ENCODE measurements at places on chromosomes 2 and 18. TPM values are rescaled to one million over a fixed set of nuclear protein-coding genes. Genes with fewer than 3 reads are reported as not detected.

IL36B gene
- not detected for total RNA-seq

SIX3 gene
- total RNA-seq, result not detected

DNA sequence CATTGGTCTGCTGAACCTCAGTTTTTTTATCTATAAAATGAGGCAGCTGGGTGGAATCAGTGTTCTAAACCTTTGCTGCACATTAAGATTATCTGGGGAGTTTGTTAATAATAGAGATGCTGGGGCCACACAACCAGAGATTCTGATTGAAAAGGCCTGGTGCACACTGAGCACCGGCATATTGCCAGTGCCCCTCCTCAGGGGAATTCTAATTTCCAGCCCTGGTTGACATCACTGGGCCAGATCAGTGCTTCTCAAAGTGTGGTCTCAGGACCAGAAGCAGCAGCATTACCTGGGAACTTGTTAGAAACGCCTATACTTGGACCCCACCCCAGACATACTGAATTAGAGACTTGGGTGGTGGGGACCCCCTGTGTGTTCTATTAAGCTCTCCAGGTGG is 112.5 kb downstream of the SETBP1 start:
- no peak for DNase-seq

DNA sequence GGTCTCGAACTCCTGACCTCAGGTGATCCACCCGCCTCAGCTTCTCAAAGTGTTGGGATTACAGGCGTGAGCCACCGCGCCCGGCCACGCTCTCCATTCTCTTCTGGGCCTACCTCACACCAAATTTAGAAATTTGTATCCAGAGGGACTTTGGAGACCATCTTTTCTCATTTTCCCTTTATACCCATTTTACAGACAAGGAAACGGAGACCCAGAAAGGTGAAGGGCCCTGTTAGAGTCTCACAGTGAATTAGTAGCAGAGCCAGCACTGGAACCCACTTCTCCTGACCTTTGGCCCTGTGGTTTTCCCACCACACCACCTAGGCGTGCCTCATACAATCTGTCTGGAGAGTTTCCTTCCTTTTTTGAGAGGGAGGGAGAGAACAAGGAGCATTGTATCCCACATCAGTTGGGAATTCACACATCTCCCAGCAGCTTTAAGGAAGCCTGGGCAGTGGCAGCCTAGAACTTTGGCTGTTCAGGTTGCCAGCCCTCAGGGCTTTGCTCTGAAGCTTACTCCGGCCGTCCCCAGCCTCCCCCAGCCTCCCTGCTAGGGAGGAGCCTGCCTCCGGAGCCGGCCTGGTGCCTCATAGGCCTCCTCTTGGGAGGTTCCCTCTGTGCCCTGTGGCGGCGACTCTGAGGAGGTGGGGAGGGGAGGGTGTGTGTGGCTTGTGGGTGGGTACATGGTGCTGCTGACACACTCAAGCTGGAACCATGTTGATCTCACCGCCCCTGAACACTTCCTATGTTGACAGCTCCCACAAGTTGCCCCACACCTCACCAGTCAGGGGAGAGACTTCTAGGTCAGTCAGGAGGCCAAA is 13.8 kb downstream of the FOSL2 start:
- peak; percentile 41 for DNase-seq

GRCh38 chr2:133415210-133415876 is 152.9 kb downstream of the NCKAP5 start:
- no peak for DNase-seq

- DNase-seq, result no peak
Observed at GRCh38 chr18:52060607-52061304, 279.2 kb upstream of the DCC start.
